ENCODE measurements at places on chromosomes 16 and 17.

GRCh38 chr16:5321930-5322329 is 224.3 kb upstream of the EEF2KMT start:
- DNase-seq: no peak

DNA sequence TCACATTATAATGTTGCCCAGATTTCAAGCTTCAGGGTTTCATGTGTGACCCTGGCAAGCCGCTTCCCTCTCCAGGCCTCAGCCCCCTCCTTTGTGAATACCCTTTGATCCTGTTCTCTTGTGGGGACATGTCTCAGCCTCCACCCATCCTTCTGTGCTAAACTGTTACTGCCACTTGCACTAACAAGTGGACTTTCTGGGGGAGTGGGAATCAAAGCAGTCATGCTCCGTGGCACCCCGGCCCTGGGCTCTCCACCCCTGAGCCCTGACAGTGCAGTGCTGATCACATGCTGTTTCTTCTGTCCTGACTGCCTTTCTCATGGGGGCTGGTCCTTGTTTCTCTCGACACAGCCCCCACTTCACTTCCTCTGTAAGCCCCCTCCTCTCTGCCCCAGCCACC is 9.7 kb upstream of the DCAF7 start:
- DNase-seq: no peak

GRCh38 chr17:43732958-43733357 is 25.6 kb downstream of the SOST start:
- DNase-seq: no peak

DNA sequence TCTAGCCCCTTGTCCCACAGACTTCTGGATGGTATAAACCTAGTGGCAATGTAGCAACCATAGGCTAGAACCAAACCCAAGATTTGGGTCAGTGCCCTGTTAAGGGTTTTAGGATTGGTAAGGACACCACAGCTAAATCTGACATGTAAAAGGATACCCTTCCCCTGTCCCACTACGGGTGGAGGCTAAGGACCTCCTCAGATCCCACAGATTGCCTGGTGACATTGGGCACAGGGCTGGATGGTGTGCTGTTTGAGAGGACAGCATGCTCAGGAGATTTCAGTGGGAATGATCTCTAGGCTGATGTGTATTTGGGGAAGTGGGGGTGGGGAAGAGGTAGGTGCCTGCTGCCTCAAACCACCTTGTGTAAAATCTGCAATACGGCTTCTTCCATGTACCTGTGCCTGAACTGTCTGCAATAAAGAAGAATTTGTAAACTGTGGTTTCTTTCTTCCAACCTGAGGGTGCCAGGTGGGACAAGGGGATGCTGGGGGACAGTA is 671 bp upstream of the EDC4 start:
- no peak for DNase-seq

GRCh38 chr17:44539673-44540072 is 17.6 kb upstream of the FZD2 start:
- no peak for DNase-seq

- DNase-seq: no peak
Measured at GRCh38 chr17:52294301-52294700, 135.8 kb upstream of the CA10 start.
